ENCODE measurements at places on chromosomes 7 and 10.
A peak's percentile ranks its signal among the peaks of the same experiment; 100 is the strongest.

- DNase-seq = no peak
Observed at GRCh38 chr7:70776627-70777101, 355.3 kb upstream of the GALNT17 start.

GRCh38 chr7:8250547-8250946 is 11.4 kb downstream of the ICA1 start:
- DNase-seq = no peak

DNA sequence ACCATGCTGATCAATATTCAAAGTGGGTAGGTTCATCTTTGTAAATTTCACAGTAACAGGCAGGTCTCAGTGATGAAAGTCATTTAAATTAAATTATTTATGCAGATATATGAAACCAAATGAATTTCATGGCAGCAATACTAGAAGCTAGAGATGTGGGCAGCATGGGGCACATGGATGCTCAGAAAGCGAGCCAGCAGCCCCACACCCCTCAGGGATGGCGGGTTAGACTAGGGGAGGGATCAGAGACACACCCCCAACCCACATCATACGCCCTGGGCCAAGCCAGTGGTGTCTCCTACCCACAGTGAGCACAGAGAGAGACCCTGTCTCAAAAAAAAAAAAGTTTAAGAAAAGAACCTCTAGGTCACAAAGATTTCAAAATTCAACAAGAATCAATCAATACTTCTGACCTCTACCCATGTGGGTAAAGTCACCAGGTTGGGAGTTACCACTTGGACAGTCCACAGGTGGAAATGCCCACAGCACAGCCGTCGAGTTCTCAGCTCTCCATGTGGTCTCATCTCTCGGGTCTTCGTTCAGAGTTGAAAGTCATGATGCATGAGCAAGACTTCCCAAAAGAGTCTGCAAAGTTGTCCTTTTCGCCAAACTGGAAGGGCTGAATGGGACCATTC is 79.3 kb upstream of the PPP2R2D start:
- no peak for DNase-seq

GRCh38 chr10:124741281-124741921 is 2.8 kb downstream of the FAM53B start:
- DNase-seq = peak; percentile 59

- no peak for DNase-seq
Observed at GRCh38 chr10:132117146-132117545, 51.4 kb downstream of the JAKMIP3 start.

- no peak for DNase-seq
Observed at GRCh38 chr10:43258562-43259212, 8.2 kb downstream of the RASGEF1A start.

GRCh38 chr10:123472606-123473005 is 193.5 kb upstream of the GPR26 start:
- DNase-seq = no peak

DNA sequence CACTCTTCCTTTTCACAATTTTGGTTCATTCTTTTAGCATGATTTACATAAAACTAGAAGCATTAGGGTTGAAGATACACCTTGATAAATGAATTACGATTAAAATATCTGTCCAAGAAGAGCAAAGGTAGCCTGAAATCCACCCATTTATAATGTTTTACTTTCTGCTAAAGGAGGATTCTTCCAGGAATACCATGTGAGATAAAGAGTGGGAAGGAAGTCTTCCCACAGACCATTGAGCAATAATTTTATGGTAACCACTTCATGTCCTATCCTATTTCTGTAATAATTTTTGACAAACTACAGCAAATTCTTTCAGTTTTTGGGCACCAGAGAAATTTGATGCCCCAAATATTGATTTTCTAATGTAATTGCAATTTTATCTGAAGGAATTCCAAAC is 150.6 kb upstream of the STEAP4 start:
- no peak for DNase-seq

- no peak for DNase-seq
Observed at GRCh38 chr7:124959676-124960075, 30.1 kb upstream of the POT1 start.

DNA sequence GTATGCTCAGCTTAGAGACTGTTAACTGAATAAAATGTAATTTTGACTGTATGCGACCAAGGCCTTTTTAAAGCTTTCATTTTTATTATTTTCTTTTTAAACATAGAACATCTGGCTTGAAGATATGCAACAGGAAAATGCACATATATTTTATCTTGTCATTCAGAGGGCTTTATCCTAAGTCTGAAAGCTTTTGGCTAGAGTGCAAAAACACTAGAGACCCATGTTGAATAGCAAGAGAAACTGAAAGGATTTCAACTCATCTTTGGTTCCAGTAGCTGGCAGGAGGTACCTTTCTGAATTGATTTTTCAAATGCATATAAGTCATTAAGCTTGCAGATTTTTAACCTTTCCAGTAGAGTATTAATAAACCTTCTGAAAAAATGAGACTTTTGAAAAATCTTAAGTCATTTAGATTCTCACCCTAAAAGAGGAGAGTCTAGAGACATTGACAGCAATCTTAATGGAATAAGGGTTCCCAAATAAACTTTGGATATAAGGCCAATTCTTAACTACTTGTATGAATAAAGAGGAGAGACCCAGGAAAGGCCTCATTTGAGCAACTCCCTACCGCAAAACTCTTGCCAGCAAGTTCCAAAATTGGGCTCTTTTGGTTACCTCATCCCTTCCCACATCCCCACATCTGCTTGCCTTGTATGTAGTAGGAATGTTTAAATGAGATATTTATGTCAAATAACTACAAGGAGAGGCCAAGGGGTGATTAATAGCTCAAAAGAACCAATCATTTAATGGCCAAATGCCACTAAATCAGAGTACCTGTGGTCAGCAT is 454.4 kb downstream of the HTR7 start:
- no peak for DNase-seq

DNA sequence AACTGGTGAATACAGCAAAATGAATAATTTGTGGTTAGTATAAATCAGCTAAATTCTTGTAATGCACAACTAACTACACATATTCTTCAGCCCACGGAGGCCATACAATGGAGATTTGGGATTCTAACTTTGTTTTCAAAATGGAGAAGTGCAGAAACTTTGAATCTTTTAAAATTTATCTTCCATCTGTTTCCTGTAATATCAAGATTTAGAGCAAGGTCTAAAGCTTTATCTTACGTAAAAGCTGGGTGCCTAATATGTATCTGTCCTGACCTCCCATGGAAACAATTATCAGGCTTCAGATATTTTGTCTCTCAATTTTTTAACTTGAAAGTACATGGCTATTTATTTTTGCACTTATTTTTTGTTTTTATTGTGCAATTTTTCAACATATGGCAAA is 5.0 kb upstream of the AHR start:
- DNase-seq = no peak

DNA sequence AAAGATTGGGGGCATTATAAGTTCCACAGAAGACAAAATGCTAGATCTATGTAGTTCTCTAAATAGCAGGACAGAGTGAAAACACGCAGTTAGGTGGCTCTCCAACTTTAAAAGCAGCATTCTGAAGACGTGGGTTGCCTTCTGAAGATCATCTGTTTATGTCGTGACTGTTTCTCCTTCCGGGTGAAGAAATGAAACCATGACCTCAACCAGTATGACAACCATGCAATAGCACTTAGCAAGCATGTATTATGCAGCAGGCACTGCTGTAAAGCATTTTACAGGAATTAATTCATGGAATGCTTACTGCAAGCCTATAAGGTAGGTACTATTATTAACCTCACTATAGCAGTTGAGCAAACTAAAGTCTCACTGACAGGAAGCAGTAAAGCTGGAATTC is 125.2 kb downstream of the SLC25A13 start:
- no peak for DNase-seq

DNA sequence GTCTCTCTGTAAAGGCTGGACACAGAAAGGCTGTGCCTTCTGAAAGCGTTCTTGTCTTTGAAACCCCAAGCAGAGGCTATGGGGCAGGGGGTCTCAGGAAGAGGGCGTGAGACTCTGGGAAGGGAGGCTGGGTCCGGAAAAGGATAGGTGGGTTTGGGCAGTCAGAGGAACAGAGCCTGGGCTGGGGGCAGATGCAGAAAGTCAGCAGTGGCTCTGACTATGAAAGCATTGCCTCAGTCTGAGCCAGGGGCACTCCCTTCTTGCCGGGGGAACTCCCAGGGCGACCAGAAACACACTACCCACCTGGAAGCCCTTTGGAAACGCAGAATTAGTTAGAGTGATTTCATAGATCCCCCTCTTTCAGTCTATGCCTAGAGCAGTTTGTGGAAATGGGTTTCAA is 72.0 kb downstream of the VWA2 start:
- DNase-seq = no peak

DNA sequence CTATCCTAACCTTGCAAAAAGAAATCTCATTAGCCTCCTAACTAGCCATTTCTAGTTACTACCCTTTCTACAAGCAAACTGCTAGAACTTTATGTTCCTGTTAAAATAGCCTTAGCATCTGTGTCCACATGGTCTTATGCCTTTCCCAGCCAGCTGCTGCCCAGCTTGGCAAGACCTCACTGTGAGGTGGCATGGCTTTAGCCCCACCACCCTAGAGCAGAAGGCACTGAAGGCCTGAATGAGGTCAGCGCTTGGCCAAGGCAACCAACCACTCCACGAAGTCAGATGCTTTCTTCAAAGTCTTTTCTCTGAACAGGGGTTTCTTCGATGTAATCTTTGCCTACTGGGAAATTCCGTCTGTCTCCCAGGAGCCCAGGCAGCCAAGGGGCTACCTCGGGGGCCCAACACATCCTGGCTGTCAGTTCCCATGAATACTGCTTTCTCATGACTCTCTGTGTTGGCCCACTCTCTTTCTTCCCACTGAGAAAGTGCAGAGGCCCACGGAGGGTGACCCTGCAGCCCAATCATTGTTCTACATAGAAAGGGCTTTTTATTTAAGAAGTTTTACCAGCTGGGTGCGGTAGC is 41.6 kb downstream of the POLR3A start:
- no peak for DNase-seq

GRCh38 chr7:132102391-132102790 is 473.9 kb downstream of the PLXNA4 start:
- DNase-seq = no peak
